ENCODE measurements at places on chromosomes 4 and X.

DNA sequence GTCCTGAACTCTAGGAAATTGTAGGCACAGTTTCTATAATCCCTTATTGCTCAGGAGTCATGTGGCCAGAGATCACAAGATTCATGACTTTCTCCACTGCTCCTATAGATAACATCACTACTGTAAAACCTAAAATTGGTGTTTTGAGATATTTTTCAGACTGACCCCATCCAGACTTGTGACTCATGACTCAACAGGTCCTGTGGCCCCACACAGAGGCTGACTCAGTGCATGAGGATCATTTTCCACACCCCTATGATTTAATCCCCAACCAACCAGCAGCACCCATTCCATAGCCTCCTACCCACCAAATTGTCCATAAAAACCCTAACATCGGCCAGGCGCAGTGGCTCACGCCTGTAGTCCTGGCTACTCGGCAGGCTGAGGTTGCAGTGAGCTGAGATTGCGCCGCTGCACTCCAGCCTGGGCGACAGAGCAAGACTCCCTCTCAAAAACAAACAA, 13.2 kb upstream of the XIAP start:
- DNase-seq, result no peak

GRCh38 chr4:169573889-169574288, 38.5 kb downstream of the NEK1 start:
- DNase-seq, result no peak

DNA sequence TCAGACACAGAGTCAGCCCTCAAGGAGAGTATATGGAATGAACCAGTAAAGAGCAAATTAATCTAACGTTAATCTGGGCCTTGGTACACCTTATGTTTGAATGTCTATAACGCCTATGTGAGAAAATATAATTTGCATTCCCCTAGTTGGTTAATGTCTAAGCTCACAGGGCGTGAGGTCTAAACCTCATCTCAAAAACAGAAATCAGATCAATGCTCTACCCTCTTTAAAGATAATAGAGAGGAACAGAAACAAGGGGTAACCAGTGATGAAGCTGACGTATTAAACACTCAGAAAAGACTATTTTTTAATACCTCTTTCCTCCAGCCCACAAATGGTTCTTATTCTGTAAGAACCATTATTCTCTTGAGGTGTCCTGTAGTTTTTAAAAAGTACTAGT, 369.2 kb upstream of the NOCT start:
- DNase-seq, result no peak

DNA sequence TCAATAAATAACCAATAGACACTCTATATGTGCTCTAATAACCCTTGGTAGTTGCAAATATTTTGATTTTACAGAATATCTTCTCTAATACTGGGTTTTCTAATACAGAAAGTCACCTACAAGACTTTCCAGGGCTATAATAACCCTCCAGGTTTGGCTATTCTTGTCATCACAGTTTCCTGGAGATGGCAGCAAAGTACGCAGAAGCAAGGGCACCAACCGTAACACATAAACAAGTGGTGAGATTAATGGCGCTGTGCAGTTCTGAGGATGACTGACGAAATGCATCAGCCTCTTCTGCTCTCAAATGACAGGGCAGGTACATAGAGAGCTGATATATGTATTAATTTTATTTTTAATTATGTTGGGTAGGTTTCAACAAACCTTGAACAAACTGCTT, 122.4 kb downstream of the C4orf33 start:
- DNase-seq, result no peak

- DNase-seq, result no peak
Observed at GRCh38 chrX:17323397-17323796, 51.6 kb upstream of the NHS start.

GRCh38 chr4:94920369-94920768, 162.6 kb downstream of the BMPR1B start:
- no peak for DNase-seq

DNA sequence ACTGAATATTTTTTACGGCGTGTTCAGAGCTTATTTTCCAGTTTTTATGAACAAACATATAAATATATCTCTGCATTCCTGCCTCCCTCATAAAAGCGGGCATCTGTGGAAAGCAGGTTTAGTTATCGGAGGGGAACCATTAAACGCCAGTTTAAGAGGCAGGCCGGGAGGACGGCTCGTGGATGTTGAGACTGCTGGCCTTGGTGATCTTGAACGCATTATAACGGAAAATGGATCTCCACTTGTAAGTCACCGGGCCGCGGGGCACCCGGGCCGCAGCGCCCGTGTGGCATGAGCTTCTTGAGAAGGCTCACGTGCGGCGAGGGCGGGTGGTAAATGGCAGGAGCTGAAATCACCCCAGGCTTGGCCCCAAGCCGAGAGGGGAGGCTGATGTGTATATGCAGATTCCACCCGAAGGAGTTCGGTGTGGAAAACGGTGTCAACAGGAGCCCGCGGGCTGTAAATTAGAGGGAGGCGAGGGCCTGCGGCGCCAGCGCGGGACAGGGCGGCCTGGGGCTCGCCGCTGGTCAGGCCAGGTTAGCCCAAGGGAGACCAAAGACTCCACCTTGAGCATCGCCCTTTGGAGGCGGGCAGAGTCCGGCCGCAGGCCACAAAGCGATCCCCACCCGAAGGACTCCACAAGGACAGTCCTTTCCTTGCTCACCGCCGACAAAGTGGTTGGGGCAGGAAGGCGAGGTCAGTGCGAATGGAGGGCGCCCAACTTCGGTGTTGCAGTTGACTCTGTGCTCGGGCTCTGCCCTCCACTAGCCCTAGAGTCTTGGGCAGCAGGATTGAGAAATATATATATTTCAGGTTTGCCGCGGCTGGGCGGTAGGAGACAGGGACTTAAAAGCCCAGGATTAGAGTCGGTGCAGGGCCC, 1.3 kb upstream of the HAND2 start:
- DNase-seq, result no peak

GRCh38 chrX:20530406-20530921, 263.8 kb upstream of the RPS6KA3 start:
- DNase-seq, result peak; percentile 54

GRCh38 chr4:80172203-80172602, 25.1 kb upstream of the PRDM8 start:
- DNase-seq, result no peak

GRCh38 chr4:184957446-184958115, 60.7 kb upstream of the HELT start:
- DNase-seq, result no peak

GRCh38 chr4:107018344-107018735, 17.8 kb downstream of the DKK2 start:
- no peak for DNase-seq

- no peak for DNase-seq
Observed at GRCh38 chr4:155383541-155383940, 6.8 kb upstream of the MAP9 start.

GRCh38 chr4:76723924-76724323, 174.0 kb downstream of the SOWAHB start:
- no peak for DNase-seq

DNA sequence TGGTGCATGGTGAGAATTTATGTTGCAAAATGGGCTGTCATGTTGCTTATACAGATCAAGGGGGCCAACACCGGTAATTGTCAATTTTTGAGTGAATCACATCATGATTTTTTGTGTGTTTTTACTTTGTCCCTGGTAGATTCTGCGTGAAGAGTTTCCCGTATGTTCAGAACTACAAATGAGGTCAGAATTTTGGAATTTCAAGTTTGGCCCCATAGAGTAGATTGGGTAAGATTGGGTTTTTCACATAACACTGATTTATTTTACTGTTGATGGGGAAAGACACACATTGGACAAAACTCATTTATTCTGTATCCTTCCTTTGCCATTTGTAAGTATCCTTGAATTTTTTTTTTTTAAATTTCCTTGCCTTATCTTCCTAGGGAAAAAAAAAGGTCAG, 158.5 kb upstream of the MXRA5 start:
- no peak for DNase-seq

All from T-cell (primary cell).